ENCODE measurements at places on chromosomes 7 and 10.

DNA sequence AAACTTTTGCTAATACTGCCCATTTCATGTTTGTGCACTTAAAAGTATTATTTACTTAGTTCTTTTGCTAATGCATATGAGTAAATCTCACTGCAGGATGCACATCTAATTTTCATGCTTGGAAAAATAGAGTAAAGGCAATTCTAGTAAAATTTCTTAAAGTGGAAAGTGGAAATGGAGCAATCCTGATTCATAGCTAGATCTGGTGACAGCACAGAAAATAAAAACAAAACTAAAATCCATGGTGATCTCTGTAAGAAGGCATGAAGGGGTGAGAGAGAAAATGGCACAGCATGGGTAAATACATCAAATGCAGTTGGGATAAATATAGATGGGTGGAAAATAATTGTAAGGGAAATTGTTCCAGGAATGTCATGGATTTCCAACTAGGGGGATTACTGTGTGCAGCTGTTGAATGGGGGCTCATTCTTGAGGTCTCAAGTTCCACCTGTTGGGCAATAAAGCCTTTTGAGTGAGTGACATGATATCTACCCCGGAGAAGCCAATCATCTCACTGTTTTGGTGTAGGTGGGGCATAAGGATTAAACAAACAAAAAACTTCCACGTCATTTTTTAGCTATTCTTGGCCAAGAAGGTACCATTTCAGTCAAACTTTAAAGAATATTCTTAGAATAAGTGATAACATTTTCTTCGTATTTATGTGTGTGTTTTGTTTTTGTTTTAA is 1.7 kb upstream of the MCU start:
- DNase-seq: no peak

DNA sequence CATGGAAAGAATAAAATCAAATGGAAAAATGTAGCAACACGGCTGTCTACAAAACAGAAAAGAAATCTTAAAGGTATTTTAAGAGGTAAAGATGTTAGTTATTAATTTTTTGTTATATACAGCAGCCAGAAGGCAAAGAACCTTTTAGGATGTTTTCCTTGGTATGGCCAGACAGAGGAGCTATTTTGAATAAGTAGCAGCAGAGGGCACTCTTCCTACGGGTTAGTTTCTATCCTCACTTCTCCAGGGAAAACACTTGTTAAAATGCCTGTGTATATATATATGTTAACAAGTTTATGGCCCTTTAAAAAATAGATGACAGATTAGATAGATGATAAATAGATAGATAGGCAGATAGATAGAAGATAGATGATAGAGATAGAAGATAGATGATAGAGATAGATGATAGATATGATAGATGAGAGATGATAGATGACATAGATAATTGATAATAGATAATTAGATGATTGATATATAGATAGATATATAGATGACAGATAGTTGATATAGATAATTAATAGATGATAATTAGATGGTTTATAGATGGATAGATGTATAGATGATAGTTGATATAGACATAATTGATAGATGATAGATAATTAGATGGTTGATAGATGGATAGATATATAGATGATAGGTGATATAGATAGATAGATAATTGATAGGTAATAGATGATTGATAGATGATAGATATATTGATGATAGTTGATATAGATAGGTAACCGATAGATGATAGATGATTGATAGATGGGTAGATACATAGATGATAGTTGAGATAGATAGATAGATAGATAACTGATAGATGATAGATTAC is 57.8 kb upstream of the WIPF3 start:
- peak; percentile 52 for DNase-seq

- DNase-seq: no peak
These were observed 169.7 kb upstream of the PPP1R3A start for GRCh38 chr7:114088470-114088940.

DNA sequence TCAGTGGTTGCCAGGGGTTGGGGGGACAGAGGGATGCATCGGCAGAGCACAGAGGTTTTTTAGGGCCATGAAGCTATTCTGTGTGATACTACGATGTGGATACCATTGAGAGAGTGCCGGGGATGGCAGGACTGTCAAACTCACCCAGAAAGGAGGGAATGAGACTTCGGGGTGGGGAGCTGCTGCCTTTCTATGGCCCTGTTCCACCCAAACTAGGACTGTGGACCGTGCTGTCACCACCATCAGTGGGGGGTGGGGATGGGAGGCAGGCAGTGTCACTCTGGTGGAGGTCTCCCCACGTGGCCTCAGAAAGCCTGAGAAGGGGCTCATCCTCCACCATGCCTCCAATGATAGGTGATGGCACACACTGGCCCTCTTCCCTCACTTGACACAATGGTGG is 146.2 kb downstream of the PTPN20 start:
- DNase-seq: no peak

GRCh38 chr10:44378626-44379025 is 6.3 kb downstream of the CXCL12 start:
- DNase-seq: no peak

GRCh38 chr7:151128144-151128543 is 39.4 kb downstream of the GBX1 start:
- no peak for DNase-seq

GRCh38 chr7:39621261-39621660 is 2.1 kb upstream of the RALA start:
- no peak for DNase-seq

DNA sequence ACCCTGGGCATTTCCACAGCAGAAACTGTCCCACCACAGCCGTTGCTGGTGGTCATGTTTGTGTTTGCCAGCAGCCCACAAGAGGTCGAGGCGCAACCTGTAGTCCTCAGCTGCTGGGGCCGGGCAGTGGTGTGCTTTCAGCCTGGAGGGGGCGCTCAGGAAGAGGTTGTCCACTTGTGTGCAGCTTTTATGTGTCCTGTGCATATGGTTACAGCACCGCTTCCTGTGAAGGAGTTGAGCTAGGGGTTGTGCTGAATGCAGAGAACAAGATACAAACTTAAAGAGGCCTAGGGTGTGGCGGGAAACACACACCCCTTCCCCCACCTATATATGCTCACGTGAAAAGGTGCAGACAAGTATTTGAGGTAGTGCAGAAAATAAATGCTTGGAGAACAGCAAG is 29.5 kb upstream of the PFKFB3 start:
- no peak for DNase-seq

DNA sequence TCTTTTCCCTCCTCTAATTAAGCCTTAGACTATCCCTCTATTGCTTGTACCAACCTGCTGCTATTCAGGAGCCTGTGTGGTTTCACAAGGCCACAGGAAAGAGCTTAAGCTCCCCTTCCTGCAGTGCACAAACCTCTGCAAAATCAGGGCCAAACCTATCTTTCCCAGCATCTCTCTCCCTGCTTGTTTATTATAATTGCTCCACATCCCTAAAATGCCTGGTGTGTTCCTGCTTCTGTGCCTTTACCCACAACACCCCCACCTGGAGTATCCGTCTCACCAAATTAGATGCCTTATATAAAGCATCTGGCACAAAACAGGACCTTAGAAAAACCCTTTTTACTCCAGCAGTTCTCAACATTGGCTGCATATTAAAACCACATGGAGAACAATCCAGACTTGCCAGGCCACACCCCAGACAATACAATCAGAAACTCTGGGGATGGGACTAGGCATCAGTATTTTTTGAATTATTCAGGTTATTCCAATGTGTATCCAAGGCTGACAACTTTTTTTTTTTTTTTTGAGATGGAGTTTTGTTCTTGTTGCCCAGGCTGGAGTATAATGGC is 16.7 kb downstream of the SEC31B start:
- no peak for DNase-seq

DNA sequence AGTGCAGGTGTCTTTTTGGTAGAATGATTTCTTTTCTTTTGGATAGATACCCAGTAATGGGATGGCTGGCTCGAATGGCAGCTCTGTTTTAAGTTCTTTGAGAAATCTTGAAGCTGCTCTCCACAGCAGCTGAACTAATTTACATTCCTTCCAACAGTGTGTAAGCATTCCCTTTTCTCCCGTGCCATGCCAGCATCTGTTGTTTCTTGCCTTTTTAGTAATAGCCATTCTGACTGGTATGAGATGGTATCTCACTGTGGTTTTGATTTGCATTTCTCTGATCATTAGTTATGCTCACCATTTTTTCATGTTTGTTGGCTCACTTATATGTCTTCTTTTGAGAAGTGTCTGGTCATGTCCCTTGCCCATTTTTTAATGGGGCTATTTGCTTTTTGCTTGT is 486.3 kb downstream of the GALNT17 start:
- DNase-seq: no peak

GRCh38 chr7:82384779-82385178 is 58.8 kb downstream of the CACNA2D1 start:
- DNase-seq: no peak

GRCh38 chr10:119405520-119405807 is 137.1 kb downstream of the RGS10 start:
- no peak for DNase-seq

- DNase-seq: no peak
These were observed 6.8 kb upstream of the UBN2 start for GRCh38 chr7:139224219-139224618.

Measured in NCI-H1436 (cell line).